Naive thymus-derived CD8-positive, alpha-beta T cell (primary cell): ENCODE measurements at places on chromosomes 7 and 10.

- DNase-seq = no peak
Observed at GRCh38 chr7:117014673-117015133, 61.4 kb downstream of the ST7 start.

DNA sequence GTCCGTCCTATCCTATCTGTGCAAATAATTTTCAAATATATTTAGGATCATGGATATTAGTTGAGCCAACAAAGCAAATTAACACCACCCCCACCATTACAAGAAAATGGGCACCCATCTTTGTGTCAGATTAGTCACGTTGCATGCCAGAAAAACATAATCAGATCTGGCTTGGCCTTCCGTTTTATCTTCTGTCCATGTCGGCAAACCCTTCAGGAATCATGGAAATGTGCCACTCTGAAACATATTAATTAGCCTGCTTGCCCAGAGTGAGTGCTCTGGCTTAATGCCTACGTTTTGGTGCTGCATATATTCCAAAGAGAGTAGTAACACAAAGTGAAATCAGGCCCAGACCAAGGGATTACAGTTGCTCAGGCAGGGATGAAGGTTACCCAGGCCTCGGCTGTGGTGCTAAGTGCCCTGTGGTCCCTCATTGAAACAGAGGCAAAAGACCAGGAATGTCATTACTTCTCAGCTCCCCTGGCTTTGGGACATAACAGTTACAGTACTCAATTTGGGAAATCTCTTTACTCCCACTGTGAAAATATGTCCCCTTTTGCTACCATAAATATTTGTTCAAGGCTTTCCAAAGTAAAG, 154.0 kb upstream of the LSM8 start:
- no peak for DNase-seq

GRCh38 chr10:130933008-130933390, 378.5 kb downstream of the TCERG1L start:
- no peak for DNase-seq

DNA sequence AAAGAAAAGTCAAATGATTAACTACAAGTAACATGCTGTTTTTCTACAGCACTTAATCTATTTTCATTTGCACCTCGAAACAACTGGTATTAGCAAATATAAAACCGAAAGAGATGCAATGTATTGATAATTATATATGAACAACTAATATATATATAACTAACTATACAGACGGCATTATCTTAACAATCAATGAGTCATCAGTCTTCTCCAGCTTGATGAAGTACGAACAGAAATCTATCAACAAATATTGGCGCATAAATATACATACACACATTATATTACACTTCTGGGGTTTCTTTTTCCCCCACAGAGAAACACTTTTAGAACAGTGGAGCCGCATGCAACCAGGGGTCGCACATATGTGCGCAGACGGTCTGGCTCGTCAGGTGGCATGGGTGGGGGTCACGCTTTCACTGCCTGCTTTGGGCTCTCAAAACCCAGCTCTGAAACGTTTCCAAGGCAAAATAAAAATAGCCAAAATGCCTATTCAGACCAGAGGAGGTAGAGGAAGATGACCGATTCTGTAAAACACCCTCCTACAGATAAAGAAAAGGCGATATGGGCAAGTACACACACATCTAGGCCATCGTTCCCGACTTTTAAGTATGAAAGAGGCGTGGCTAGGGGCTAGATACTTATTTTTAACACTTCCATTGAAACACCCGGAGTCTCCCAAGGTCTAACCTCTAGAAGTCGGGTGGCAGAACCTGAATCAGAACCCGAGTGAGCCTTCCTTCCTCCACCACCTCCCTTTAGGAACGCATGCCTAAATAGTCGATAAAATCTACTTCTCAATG, 1.7 kb downstream of the ARHGAP12 start:
- no peak for DNase-seq

GRCh38 chr10:7389844-7390243, 21.0 kb downstream of the SFMBT2 start:
- DNase-seq = no peak

- no peak for DNase-seq
Observed at GRCh38 chr10:99629625-99629978, 9.4 kb upstream of the SLC25A28 start.

DNA sequence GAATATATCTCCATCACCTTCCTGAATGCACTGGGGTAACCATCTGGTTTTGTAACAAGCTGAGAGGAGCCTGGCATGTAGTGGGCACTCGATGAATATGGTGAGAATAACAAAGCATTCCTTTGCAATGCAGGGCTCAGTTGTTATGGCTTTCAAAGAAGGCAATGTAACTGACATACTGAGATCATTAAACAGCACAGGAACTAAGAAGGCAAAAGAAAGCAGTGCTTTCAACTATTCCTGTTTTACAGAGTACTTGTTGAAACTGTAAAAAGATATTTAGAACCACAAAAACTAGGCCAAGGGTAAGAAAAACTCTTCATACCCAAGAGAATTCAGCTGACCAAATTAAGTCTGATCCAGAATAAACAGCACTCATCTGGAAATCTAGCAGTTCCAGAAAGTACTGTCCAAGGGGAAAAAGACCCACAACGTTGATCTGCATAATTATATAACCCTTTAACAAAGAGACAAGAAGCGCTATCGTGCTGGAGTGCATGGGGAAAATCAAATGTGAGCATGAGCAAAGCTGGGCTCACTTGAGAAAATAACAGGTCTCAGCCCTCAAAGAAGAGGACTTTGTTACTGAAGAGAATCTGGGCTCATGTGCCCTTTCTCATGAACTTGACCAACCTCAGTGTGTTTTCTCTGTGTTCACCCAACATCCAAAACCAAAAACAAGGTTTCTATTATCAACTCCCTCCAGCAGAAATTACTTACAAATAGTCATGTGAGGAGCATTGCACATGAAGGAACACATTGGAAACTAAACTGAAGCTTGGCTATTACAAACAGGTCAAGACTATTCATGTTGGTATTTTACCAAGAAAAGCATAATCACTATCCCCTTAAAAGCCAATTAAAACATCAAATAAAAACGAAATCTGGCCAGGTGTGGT, 116.2 kb downstream of the AVL9 start:
- no peak for DNase-seq

- no peak for DNase-seq
Observed at GRCh38 chr10:129579228-129579627, 112.2 kb downstream of the MGMT start.

DNA sequence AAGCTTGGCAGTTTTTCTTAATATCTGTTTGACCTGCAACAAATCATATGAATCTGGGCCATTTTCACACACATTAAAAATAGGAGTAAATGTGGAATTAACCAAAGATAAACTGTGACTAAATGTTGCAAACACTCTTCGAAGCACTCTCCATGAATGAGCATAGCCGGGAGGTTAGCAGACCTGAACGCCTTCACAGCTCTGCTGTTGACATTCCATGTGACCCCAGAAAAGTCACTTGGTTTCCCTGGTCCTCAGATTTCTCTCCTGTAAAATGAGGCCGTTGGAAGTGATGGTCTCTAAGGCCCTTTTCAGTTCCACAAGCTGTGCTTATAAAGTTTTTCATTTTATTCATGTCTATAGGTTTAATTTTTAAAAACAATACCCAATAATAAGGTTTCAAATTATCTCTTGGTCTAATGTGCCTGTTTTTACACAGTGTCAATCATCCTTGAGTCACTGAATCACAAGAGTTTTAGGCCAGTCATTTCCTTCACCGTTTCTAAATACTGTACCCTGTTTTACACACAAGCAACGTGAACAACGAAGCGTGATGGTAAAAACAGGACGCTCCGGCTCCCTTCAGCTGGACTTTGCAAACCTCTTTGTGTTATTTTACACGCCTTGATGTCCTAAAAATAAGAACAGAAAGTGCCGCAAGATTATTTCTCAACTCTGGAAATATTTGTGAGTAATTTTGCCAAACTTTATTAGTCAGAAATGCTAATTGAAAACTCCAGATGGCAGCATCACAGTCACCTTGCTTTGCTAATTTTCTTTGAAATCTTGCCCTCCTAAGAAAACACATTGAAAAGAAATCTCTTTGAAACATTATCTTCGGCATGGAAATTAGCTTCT, 38.6 kb upstream of the MET start:
- no peak for DNase-seq

GRCh38 chr7:116455009-116455408, 44.5 kb upstream of the CAV2 start:
- no peak for DNase-seq

DNA sequence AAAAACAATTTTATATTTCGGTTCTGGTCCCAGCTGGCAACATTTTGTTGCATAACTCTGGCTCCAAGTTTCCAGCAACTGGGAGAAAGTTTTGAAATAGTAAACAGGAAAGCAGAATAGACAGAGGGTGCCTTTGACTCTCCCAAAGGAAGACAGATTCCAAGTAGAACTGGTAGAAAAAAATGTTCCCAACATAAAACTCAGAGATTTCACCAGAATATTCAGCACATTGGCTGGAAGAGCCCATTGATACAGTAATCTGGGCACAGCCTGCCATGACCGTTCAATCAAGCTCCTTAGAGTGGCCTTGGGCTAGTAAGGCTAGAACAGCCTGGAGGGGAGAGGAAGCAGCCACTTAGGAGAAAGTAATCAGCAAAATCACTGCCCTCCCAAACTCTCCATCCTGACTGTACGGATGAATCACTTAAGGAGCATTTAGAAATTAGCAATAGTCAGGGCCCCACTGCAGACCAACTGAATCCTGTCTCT, 120.4 kb downstream of the CUBN start:
- no peak for DNase-seq

DNA sequence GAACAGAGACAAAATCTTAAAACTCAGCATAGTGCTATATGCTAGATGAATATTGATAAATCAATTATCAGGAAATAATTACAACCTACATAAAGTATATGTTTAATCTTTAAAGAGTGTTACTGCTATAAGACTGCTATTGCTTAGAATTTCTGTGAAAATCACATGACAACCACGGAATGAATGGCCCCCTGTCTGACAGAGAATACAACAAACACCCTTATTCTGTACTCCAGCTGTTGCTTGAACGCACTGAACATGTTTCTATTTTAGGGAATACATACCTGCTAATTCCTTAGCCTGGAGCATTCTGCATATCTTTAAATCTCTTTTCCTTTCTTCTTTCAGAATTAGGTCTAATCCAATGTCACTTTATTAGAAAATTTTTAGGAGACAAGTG, 452.4 kb upstream of the PHF14 start:
- no peak for DNase-seq

DNA sequence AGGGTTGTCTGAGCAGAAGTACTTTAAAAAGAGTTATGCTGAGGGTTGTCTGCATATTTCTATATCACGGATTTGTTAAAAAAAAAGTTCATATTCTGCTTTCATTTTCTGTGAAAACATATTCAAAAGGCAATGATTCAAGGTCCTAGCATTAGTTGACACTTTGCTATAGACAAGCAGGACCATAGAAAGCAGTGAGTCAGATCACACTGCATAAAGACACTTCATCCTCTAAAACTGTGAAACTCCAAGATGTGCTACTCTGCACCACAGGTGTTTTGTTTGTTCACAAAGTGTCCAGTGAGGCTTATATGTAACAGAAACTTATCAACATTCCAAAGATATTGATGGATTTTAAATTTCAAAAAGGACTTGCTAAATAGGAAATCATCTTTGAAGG, 47.0 kb downstream of the SPAM1 start:
- no peak for DNase-seq

DNA sequence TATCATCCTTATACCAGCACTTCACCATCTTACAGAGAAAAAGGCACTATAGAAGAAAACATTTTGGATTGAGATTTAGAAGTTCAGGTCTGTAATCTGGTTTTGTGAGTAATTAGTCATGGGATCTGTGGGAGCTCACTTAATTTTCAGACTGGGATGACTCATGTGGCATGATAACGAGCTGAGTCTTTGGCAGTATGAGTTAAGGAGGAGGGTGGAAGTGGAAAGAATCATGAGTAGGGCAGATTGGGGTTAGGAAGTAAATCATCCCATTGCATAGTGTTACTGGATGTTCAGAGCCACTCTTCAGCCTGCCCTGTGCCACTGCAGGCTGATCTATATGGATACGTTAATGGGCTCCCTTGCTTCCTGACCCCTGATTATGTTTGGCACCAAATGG, 64.9 kb downstream of the ZNF92 start:
- DNase-seq = no peak

GRCh38 chr7:78514634-78515033, 716.1 kb downstream of the PHTF2 start:
- no peak for DNase-seq

GRCh38 chr10:11715815-11716494, 26.2 kb upstream of the ECHDC3 start:
- no peak for DNase-seq

DNA sequence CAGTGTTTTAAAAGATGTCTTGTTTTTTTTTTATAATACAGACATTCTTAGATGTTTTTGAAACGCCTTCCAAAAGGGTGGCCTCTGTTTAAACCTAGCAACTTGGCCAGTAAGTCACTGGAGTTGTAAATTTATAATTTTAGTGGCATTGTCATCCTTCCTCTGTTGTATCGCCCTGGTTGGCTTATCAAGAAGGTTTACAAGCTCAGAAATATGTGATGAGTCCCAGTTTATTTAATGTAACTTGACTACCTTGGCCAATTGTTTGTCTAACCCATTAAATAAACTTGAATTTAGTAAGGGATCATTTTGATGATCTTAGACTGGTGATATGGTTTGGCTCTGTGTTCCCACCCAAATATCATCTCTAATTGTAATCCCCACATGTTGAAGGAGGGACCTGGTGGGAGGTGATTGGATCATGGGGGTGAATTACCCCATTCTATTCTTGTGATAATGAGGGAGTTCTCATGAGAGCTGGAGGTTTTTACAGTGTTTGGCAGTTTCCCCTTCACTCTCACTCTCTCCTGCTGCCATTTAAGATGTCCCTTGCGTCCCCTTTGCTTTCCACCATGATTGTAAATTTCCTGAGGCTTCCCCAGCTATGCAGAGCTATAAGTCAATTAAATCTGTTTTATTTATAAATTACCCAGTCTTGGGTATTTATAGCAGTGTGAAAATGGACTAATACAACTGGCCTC, 13.4 kb upstream of the NT5C3A start:
- no peak for DNase-seq

DNA sequence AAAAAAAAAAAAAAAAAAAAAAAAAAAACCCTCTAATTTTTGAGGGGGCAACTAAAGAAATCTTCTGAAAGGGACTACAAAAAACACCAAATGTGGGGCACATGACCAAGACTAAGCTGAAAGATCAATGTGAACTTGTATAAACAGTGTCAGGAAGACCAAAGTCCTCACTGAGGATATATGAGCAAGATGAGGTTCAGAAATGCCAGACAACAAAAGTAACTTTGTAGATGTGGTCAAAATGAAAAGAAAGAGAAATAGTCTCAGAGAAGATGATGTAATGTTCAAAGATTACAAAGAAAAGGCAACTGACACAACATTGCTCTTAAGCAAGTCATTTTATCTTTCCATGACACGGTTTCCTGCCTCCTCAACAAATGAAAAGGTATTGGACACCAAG, 48.7 kb upstream of the PTPRZ1 start:
- DNase-seq = no peak
